Coronary artery (tissue), 2 donors: ENCODE measurements at places on chromosomes 11 and 22.

- DNase-seq, result no peak
These were observed 136.1 kb upstream of the SNX19 start for GRCh38 chr11:131052367-131052766.

DNA sequence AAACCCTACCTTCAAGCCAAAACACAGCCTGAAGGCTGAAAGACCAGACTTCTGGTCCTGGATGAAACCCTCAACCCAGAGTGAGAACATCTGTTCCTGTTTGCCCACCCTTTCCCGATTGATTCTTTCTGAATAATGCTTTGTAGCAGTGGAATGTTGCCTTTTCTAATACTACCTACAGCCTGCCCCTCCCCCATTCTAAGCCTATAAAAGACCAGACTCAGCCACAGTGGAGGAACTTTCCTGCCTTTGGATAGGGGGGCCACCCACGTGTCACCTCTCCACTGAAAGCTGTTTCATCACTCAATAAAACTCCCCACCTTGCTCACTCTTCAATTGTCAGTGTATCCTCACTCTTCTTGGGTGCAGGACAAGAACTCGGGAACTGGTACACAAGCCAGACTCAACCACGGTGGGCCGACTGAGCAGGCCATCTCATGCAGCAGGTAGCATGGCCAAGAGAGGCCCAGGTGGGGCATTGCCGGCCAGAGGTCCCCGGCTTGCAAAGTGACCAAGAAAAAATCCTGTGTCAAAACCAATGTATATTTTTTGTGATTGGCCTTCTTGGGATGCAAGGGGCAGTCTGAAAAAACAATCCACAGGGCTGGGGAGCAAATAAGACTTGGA, 6.6 kb upstream of the APOL6 start:
- DNase-seq, result peak; percentile 58

- no peak for DNase-seq
These were observed 301.2 kb downstream of the TBC1D22A start for GRCh38 chr22:47063606-47064005.

GRCh38 chr11:92050305-92050704, 174.3 kb upstream of the FAT3 start:
- DNase-seq, result no peak

GRCh38 chr11:1815751-1816150, 19.0 kb upstream of the SYT8 start:
- DNase-seq, result no peak

GRCh38 chr11:72520815-72521214, 86.5 kb upstream of the CLPB start:
- no peak for DNase-seq

- DNase-seq, result no peak
These were observed 30.7 kb downstream of the TBX1 start for GRCh38 chr22:19791243-19791642.
